Right lobe of liver (tissue), 6 donors: ENCODE measurements at places on chromosomes 1 and 21. TPM values are rescaled to one million over a fixed set of nuclear protein-coding genes. Genes with fewer than 3 reads are reported as not detected.

Gene S100A3
- not detected for total RNA-seq

GRCh38 chr1:154141240-154141639, 13.6 kb downstream of the NUP210L start:
- DNase-seq: no peak

- peak; percentile 67 for DNase-seq
Measured at GRCh38 chr1:150473659-150474058, 13.6 kb upstream of the TARS2 start.

DNA sequence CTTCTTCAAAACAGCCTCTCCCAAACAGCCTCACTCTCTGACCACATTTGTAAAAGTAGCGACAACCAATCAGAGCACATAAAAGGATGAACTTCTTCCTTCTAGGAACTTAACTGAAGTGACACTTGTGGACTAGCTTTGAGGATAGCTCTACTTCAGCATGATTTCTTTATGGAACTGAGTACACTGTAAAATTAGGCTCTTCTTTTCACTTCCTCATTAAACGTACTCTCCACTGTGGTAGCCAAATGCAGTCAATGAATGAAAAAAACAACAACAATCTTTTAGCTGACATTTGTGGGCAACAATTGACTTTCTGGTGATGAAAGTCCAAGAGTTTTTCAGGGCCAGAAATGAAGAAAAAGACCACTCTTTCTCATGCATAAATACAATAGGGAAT, 9.6 kb downstream of the LRRC53 start:
- no peak for DNase-seq

DNA sequence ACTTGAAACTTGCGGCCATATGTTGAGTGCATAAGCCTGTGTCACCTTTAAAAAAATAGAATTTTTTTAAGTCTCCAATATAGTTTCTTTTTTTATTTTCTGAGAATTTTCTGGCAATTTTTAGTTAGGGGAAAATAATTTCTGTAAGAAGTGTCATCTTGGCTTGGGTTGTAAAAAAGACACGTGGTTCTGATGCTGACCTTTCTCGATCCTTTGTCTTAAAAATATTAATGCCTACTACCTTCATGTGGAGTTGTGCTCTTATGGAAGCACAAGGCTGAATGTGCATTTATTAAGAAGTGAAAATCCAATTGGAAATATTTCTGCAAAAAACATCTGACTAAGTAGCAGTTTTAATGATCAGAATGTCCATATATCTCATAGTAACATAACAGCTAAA, 3.5 kb downstream of the ELAVL4 start:
- DNase-seq: no peak
